ENCODE measurements at places on chromosomes 12 and 14.

DNA sequence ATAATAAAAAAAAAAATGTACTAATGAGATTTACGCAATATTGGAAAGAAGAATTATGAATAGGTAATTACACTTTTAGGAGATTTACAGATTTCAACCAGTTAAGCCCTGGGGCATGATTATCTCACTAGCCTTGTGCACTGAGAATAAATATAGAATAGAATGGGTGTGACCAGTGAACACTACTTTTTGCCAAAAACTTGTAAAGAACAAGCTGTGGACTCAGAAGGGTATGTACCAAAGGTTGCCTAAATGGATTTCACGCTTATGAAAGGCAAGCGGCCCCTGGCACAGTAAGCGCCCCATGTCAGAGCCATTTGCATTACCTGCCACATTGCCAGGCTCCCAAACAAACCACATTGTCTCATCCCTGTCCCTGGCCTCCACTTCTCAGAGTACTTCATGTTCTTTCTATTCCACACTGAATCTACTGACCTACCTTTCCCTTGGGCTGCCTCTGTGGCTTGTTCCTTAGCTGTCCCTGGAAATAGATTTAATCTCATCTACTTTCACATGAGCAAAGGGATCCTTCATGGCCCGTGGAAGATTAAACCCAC, 170.6 kb upstream of the DIO2 start:
- DNase-seq, result no peak

GRCh38 chr12:89858718-89859117, 150.1 kb upstream of the ATP2B1 start:
- no peak for DNase-seq

- DNase-seq, result no peak
These were observed 102.8 kb downstream of the ZNF664 start for GRCh38 chr12:124075841-124076240.

DNA sequence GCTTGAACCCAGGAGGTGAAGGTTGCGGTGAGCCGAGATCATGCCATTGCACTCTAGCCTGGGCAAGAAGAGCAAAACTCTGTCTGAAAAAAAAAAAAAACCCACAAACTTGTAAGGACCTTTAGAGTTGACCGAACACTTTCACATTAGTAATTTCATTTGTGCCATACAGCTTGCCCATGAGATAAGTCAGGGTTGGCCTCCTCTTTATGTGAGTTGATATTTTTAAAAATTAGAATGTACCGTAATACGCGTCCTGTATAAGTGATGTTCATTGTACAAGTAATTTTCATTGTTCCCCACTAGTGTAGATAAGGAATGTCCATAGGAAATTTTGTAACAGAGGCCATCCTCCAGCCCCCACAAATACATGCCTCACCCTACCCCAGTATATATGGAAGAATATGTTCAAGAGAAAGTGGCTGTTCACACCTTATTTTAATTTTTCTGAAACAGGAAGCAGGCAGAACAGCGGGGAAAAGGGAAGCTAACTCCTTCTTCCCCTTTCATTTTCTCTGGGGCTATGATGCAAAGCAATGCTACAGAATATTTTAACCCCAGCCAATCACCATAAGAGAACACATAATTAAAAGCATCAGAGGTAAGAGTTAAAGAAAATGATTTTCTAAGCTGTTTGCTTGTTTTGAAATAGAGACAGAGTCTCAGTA, 31.9 kb upstream of the HIF1A start:
- DNase-seq, result no peak

DNA sequence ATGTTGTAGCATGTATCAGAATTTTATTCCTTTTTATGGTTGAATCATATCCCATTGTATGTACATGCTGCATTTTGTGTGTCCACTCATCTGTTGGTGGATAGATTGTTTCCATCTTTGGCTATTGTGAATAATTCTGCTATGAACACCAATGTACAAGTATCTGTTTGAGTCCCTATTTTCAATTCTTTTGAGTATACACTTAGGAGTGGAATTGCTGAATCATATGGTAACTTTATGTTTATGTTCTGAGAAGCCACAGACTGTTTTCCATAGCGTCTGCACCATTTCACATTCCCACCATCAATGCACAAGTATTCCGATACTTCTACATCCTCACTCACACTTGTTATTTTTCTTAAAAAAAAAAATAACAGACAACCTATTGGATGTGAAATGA, 91.5 kb downstream of the ARF6 start:
- DNase-seq, result no peak

- DNase-seq, result no peak
These were observed 980 bp upstream of the RNASE8 start for GRCh38 chr14:21056520-21057163.

- DNase-seq, result no peak
These were observed 323.6 kb downstream of the TMTC2 start for GRCh38 chr12:83010169-83010804.

- no peak for DNase-seq
These were observed 6.4 kb upstream of the CFAP251 start for GRCh38 chr12:121911824-121912585.

DNA sequence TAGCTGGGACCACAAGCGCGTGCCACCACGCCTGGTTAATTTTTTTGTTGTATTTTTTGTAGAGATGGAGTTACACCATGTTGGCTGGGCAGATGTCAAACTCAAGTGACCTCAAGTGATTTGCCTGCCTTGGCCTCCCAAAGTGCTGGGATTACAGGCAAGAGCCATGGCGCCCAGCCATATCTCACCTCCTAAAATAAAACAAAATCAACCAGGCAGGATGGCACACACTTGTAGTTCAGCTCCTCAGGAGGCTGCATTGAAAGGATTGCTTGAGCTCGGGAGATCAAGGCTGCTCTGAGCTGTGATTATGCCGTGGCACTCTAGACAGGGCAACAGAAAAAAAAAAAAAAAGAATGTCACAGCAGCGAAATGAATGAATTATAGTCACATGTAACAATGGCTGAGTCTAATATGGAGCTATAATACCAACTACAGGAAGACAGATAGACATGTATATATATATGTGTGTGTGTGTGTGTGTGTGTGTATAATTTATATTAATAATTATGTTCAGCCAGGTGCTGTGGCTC, 19.3 kb upstream of the TMEM120B start:
- no peak for DNase-seq

DNA sequence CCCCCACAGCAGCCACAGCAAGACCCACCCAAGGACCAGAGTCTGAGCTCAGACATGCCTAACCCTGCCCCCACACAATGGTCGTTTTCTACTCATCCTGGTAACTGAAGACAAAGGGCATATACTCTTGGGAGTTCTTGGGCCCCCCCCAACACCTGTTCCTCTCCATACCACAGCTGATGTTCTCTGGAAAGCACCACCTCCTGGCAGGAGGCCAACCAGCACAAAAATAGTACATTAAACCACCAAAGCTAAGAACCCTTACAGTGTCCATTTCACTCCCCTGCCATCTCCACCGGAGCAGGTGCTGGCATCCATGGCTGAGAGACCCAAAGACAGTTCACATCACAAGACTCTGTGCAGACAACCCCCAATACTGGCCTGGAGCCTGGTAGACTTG, 80.6 kb upstream of the DAAM1 start:
- DNase-seq, result no peak

GRCh38 chr12:27578689-27579372, 54.8 kb downstream of the PPFIBP1 start:
- DNase-seq, result no peak

DNA sequence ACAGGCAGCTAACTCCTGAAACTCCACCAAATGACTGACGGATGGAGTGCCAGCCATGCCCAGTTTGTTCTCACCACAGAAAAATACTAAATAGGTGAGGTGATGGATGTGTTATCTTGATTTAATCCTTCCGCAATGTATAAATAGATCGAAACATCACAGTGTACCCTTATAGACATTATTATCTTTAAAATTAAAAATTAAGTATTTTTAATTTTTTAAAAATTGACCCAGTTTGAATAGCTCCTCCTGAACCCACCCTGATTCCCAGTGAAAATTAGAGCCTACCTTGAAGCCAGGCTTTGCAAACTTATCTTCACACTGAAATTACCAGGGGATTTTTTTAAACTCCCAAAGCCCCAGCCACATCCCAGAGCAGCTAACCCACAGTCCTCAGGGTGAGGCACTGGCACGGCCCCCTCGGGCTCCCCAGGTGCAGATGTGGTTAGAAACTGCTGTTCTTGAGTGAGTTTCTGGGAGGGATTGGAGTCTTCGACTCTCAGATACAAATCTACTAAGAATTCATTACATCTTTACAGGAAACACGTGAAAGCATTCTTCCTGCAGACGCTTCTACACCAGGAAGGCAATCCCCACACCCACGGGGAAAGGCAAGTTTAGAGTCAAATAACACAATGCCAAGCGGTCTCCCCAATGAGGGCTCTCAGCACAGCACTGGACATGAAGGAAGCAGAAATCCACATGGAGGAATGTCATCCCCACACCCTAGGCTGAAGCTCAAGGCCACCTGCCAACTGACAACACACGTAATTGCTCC, 126.4 kb downstream of the RIMBP2 start:
- DNase-seq, result no peak

GRCh38 chr14:103576371-103577024, 13.7 kb downstream of the COA8 start:
- no peak for DNase-seq

DNA sequence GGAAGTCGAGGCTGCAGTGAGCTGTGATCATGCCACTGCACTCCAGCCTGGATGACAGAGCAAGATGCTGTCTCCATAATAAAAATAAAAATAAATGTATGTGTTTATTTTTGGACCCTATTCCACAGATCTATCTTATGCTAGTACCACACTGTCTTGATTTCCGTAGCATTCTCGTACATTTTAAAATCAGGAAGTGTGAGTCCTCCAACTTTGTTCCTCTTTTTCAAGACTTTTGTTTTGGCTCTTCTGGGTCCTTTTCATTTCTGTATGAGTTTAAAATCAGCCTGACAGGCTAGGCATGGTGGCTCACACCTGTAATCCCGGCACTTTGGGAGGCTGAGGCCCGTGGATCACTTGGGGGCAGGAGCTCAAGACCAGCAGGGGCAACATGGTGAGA, 25.8 kb downstream of the DAO start:
- DNase-seq, result no peak

- DNase-seq, result no peak
These were observed 54.3 kb upstream of the CIT start for GRCh38 chr12:119931402-119931801.

GRCh38 chr14:32576088-32576795, 247.1 kb downstream of the AKAP6 start:
- DNase-seq, result no peak

GRCh38 chr12:129079719-129080118, 226.4 kb downstream of the GLT1D1 start:
- DNase-seq, result no peak

GRCh38 chr12:6078398-6079096, 45.9 kb downstream of the VWF start:
- no peak for DNase-seq

- DNase-seq, result no peak
These were observed 6.4 kb upstream of the GPR68 start for GRCh38 chr14:91250912-91251311.

GRCh38 chr12:114703060-114703493, 19.1 kb upstream of the TBX3 start:
- no peak for DNase-seq

- no peak for DNase-seq
These were observed 7.3 kb upstream of the INF2 start for GRCh38 chr14:104682107-104682593.

GRCh38 chr14:76456891-76457586, 81.1 kb downstream of the ESRRB start:
- DNase-seq, result no peak

- DNase-seq, result no peak
These were observed 2.9 kb downstream of the IL23A start for GRCh38 chr12:56341616-56342015.

GRCh38 chr12:12784911-12785814, at the start of gene APOLD1:
TSS of gene APOLD1 (plus strand) at chr12:12785659. CDS start at chr12:12785692, 33 bp downstream.
- DNase-seq, result no peak

DNA sequence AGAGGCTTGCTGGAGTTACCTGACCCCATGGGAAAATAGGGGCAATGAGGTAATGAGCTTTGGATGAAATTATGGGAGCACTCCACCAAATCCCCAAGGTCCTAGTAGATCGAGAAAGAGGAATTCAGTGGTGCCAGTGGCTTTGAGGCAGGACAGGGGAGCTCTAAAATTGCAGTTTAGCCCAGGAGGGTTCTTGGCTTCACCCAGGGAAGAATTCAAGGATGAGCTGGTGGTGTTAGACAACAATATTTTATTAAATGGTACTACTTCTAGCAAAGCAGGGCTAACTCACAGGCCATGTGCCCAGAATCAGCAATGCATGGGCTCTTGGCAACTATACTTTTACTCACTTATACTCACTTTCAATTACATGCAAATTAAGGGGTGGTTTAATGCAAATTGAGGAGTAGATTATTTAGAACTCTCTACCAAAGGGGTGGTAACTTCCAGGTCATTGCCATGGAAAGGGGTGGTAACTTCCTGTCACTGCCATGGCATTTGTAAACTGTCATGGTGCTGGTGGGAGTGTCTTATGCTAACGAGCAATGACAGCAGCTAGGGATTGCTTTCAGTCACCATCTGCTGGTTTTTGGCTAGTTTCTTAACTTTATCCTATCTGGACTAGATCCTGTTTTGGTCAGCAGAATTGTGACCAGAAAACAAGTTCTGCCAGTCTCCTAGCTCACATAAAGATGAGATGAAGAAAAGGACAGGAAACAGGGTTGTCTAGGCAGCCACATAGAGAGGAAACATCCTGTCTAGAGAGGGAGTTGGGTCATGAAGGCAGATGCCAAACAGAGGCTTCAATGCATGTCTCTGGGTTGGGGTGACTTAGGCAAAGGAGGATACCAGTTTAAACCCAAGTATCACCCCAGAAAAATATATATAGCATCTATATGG, 64.7 kb downstream of the ZNF641 start:
- DNase-seq, result no peak

DNA sequence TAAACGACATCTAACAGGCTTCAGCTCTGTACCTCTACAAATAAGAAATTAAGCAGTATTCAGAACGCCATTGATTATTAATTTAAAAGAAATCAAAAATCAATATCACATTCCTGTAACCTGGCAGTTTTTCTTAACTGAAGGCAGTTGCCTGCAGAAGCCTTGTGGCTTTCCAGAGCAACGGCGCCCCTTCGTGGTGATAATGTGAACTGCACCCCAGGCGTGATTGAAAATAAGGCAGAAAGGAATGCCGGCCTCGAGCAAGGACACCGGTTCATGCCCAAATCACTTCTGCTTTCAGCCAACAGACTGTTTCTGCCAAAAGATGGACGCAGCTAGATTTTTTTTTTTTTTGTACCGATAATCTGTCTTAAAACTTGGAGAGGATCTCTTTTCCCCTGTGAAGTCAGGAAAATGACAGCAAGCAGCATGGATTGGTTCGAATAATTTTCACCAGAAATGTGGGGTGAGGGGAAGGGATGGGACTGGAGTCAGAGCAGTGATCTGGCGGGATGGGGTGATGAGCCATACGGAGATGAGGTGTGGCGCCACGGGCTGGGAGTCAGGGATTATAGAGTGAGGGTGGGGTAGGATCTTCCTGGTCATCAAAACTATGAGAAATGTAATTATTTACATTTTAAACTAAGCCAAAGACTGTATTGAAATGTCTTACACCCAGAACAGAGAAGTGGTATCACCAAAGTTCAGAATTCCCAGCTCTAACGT, 473.0 kb downstream of the DPF3 start:
- peak; percentile 38 for DNase-seq
